ENCODE measurements at places on chromosomes 1 and 21. TPM values are rescaled to one million over a fixed set of nuclear protein-coding genes. Genes with fewer than 3 reads are reported as not detected.

- H3K36me3 ChIP-seq = no peaks in the 10 kb centered on the region
- no peak overlapping the region for H3K27ac ChIP-seq
- no peaks in the 10 kb centered on the region for H3K4me1 ChIP-seq
These were observed 207.9 kb downstream of the PAPPA2 start for GRCh38 chr1:176670853-176671252.

- H3K27ac ChIP-seq = no peak overlapping the region
- peaks cover 48% of the 10 kb centered on the region for H3K27me3 ChIP-seq
- DNase-seq = no peak
- H3K36me3 ChIP-seq = no peaks in the 10 kb centered on the region
These were observed 13.2 kb downstream of the NGF start for GRCh38 chr1:115324649-115325420.

GRCh38 chr1:36790191-36790590 lies 244.1 kb downstream of the GRIK3 start:
- H3K4me3 ChIP-seq = no peak overlapping the region
- no peaks in the 10 kb centered on the region for H3K4me1 ChIP-seq
- no peak for DNase-seq
- peaks cover 13% of the 10 kb centered on the region for H3K27me3 ChIP-seq

GRCh38 chr1:171087896-171088295 lies 2.8 kb upstream of the FMO3 start:
- no peaks in the 10 kb centered on the region for H3K27me3 ChIP-seq
- H3K4me3 ChIP-seq = no peak overlapping the region

DNA sequence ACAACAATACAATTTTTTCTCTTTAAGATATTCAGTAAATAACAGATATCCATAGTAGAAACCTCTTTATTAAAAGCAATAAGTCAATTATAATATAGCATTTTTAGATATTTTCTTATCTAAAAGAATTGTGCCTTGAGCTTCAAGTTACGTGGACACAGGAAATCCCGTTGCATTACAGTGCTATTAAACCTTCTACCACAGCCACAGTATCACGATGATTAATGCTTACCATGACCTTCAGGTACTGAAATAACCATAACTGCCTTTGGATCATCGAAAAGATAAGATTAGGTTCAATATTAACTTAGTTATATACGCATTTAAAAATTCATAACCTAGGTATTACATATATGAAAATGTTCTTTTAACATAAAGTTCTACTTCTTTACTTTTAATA lies 17.9 kb downstream of the B3GALNT2 start:
- H3K36me3 ChIP-seq = peaks cover 16% of the 10 kb centered on the region
- H3K4me1 ChIP-seq = peaks cover 10% of the 10 kb centered on the region
- no peak overlapping the region for H3K4me3 ChIP-seq
- DNase-seq = no peak
- no peaks in the 10 kb centered on the region for H3K27me3 ChIP-seq
- no peak overlapping the region for H3K27ac ChIP-seq

DNA sequence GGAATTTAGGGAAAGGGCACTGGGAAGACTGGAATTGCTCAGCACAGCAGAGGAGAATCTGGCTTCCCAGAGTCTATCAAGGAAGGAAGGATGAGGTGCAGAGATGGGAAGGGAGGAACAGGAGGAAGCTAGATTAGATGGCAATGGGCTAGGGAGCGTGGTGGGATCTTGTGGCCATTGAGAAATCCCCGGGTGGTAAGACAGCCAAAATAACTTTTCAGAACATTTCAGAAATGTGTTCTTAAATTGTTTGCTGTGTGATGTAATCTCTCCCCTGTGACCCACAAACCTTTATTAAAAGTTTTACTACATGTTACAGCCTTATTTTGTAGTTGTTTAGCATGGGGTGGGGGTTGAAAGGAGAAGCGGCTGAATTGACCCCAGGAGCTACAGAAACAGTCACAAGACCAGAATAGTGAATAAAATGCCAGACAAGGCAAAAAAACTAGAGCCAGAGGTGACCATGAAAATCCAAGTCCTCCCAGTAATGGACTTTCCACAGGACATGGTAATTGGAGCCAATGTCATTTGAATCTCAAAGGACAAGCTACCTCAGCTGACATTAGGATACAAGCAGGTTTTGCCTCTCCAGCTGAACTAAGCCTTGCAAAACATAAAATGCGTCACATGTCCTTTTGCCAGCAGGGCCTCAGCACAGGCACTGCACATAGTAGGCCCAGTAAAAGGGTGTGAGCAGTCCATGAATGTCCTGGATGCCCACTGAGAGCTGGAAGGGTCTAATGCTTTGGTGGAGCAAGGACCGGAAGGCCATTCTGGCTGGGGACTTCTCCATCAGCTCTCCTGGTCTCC lies 980 bp upstream of the AHCYL1 start:
- H3K27me3 ChIP-seq = no peaks in the 10 kb centered on the region
- peaks cover 2% of the 10 kb centered on the region for H3K36me3 ChIP-seq
- peaks cover 34% of the 10 kb centered on the region for H3K4me1 ChIP-seq
- DNase-seq = no peak
- H3K27ac ChIP-seq = no peak overlapping the region
- peak overlapping the region; percentile 17 for H3K4me3 ChIP-seq

DNA sequence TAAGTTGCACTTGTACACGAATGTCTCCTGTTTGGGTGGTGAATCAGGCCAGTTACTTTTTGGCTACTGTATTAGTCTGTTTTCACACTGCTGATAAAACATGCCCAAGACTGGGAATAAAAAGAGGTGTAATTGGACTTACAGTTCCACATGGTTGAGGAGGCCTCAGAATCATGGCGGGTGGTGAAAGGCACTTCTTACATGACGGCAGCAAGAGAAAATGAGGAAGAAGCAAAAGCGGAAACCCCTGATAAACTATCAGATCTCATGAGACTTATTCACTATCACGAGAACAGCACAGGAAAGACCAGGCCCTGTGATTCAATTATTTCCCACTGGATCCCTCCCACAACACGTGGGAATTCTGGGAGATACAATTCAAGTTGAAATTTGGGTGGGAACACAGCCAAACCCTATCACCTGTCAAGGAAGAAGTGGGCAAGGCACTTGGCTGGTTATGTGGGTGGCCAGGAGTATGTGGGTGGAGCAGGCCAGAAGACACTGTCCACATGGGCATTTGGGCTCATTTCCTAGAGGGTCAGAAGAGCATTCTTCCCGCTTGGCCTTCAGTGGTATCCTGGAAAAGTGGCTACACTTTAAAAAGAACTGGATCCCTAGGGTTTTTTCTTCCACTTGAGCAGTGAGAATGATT lies 228.8 kb downstream of the HHAT start:
- peaks cover 6% of the 10 kb centered on the region for H3K27me3 ChIP-seq
- no peak overlapping the region for H3K4me3 ChIP-seq
- no peak overlapping the region for H3K27ac ChIP-seq

- peak overlapping the region; percentile 98 for H3K4me3 ChIP-seq
- peak overlapping the region; percentile 97 for H3K27ac ChIP-seq
- H3K27me3 ChIP-seq = no peaks in the 10 kb centered on the region
- peaks cover 61% of the 10 kb centered on the region for H3K4me1 ChIP-seq
- peak; percentile 79 for DNase-seq
- no peaks in the 10 kb centered on the region for H3K36me3 ChIP-seq
These were observed 10.9 kb upstream of the SESN2 start for GRCh38 chr1:28248273-28249012.

DNA sequence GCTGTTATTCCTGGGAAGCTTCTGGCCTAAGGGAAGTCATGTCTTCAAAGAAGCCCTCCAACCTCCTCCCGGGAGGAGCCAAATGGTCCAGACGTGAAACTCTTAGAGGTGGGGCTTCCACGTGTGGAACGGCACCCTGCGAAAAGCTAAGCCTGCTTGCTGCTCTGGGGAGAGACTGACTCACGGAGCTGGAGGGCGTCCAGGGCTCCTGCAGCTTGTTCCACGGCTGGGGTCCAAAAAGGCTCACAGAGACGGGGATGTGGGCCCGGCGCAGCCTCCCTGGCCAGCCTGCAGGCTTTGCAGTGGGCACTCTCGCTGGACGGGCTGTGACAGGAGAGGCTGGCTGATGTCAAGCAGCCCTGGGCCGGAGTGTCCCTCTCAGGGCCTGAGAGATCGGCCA lies 105.1 kb downstream of the COLGALT2 start:
- H3K4me3 ChIP-seq = no peak overlapping the region
- no peak for DNase-seq
- H3K4me1 ChIP-seq = peaks cover 6% of the 10 kb centered on the region
- no peaks in the 10 kb centered on the region for H3K36me3 ChIP-seq
- no peaks in the 10 kb centered on the region for H3K27me3 ChIP-seq

GRCh38 chr1:3127738-3128137 lies 58.7 kb downstream of the PRDM16 start:
- H3K4me1 ChIP-seq = no peaks in the 10 kb centered on the region
- H3K4me3 ChIP-seq = no peak overlapping the region
- no peak for DNase-seq
- no peak overlapping the region for H3K27ac ChIP-seq
- no peaks in the 10 kb centered on the region for H3K36me3 ChIP-seq
- H3K27me3 ChIP-seq = no peaks in the 10 kb centered on the region

GRCh38 chr21:28282833-28283232 lies 709.8 kb downstream of the LTN1 start:
- H3K4me1 ChIP-seq = no peaks in the 10 kb centered on the region
- H3K27ac ChIP-seq = no peak overlapping the region
- H3K4me3 ChIP-seq = no peak overlapping the region
- no peaks in the 10 kb centered on the region for H3K27me3 ChIP-seq

DNA sequence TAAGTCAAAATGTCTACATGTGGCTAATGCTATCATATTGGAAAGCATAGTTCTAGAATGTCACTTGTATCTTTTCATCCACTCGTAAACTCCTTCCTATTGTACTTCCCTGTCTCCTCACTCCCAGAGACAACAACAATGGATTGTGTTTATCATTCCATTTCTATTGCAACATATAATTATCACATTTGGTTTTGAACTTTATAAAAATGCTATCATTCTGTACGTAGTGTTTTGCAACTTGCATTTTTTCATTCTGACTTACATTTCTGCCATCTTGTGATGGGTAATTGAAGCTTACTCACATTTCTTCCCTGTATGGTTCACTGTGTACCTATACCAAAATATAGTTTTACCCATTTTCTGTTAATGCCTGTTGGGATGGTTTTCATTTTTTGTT lies 14.5 kb upstream of the CSF3R start:
- H3K36me3 ChIP-seq = no peaks in the 10 kb centered on the region
- DNase-seq = no peak
- H3K27ac ChIP-seq = no peak overlapping the region
- H3K4me1 ChIP-seq = no peaks in the 10 kb centered on the region
- peaks cover 14% of the 10 kb centered on the region for H3K27me3 ChIP-seq

DNA sequence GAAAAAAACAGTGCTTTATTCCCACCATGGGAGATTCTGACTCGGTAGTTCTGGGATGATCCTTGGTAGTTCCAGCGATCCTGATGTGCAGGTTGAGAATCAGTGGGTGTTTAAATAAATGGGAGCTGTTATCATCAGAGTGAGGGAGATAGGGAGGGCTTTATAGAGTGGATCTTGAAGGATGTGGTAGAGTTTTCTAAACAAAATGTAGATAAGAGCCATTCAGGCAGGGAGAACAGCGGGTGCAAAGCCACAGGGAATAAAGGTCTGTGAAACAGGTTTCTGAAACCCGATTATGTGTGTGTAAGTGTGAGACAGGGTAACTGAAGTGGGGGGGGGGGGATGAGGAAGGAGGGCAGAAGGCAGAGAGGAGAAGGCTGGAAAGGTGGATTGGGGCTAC lies 75.8 kb upstream of the ADAR start:
- no peaks in the 10 kb centered on the region for H3K36me3 ChIP-seq
- H3K27me3 ChIP-seq = no peaks in the 10 kb centered on the region
- H3K4me3 ChIP-seq = no peak overlapping the region

DNA sequence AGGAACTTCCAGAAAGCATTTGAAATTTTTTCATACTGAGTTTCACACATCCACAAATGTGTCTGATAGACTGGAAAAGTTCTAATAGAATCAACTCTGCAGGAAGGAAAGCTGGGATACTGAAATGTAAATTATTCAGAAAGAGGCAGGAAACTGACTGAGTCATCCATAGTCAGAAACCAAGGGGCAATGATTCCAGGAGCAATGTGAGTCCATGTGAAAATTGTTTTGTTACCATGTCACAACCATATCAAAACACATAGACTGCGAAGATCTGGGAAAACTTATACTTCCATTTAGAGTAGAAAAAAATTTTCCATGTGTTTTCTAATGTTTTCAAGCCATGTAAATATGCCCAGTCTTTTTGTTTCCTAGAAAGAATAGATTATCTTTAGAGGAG lies 142.3 kb upstream of the TMPRSS15 start:
- no peak overlapping the region for H3K4me3 ChIP-seq
- H3K27me3 ChIP-seq = no peaks in the 10 kb centered on the region
- no peaks in the 10 kb centered on the region for H3K36me3 ChIP-seq

GRCh38 chr1:80607064-80607463 lies 1193.7 kb upstream of the ADGRL2 start:
- H3K4me1 ChIP-seq = no peaks in the 10 kb centered on the region
- DNase-seq = no peak
- no peaks in the 10 kb centered on the region for H3K36me3 ChIP-seq
- no peaks in the 10 kb centered on the region for H3K27me3 ChIP-seq

DNA sequence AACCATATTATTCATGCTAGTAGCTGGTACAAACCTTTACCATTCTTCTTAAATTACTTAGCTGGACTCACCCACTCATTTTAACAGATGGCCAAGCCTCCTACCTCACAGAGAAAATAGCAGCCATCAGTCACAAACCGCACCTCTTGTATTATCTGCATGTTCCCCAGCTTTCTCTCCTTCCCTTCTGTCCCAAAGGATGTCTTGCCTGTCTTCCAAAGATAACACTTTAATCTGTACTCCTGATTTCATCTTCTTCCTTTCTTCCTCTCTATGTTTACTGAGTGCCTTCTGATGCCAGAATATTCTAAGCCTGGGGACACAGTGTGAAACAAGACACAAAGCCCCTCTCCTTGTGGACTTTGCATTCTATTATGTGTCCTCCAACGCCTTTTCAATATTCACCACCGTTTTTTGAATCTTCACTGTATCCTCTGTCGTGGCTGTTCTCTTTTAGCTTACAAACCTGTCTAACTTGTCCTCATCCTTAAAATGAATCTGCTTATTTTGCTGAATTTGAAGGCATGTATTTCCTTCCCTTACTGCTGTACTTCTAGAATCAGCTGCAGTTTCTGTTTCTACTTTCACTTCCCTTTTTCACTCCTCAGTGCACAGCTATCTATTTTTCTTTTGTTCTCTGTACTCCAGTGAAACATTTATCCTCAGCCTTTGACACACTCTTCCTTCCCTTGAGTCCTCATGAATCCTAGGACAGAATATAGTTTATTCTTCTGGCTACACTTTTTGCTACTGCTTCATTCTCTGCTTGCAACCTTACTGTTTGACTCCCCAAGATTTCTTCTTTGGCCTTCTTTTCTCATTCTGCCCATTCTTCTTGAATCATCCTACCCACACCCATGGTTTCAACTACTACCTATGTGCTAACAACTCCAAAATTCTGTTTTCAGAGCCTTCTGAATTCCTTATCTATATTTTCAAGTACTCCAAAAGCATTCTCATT lies 216.9 kb upstream of the SAMSN1 start:
- H3K4me3 ChIP-seq = no peak overlapping the region
- no peak for DNase-seq
- H3K36me3 ChIP-seq = peaks cover 2% of the 10 kb centered on the region
- no peaks in the 10 kb centered on the region for H3K27me3 ChIP-seq
- H3K27ac ChIP-seq = no peak overlapping the region

Gene PIGR
- total RNA-seq = not detected

Gene FNDC5
- not detected for total RNA-seq

Gene IL19
- total RNA-seq = not detected

Gene PCP4
- not detected for total RNA-seq
